ENCODE measurements at places on chromosomes 2 and 18.

- no peak for DNase-seq
These were observed 9.2 kb downstream of the HTRA2 start for GRCh38 chr2:74538881-74539339.

GRCh38 chr2:164808776-164809175 is 32.8 kb downstream of the COBLL1 start:
- no peak for DNase-seq

DNA sequence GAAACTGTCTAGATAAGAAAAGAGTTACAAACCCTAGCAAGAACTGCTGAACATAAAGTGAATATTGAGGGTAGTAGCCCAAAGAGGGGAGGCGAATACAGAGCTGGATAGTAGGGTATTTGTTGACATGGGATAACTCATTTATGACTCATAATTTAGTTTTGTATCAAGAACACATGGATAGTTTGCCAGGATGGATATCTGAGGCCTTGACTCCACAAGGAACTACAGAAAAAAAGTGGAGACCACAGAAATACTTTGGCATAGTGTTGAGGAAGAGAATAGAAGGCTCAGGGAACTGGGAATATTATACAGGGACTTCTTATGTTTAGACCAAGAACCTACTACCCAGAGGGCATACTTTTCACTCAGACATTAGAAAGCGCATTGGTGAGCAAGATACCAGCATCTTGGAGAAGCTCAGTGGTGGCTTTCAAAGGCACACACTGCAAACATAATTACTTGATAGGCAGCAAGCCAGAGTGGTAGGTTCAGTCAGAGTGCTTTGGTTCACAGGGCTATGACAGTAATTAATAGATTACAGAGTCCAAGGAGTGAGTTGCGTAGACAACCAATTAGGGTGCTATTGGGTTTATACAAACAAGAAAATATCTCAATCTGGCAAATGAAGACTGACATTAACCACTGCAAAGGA is 51.9 kb upstream of the ZBTB7C start:
- no peak for DNase-seq

- no peak for DNase-seq
These were observed 20.4 kb upstream of the L3MBTL4 start for GRCh38 chr18:6434987-6435709.

GRCh38 chr2:191565120-191565519 is 112.8 kb upstream of the NABP1 start:
- DNase-seq = no peak

- no peak for DNase-seq
These were observed 51.8 kb upstream of the PMAIP1 start for GRCh38 chr18:59848002-59848401.

- no peak for DNase-seq
These were observed 109.7 kb upstream of the CNTNAP5 start for GRCh38 chr2:123915380-123915779.

- no peak for DNase-seq
These were observed 161.8 kb downstream of the CELF4 start for GRCh38 chr18:37403788-37404187.

DNA sequence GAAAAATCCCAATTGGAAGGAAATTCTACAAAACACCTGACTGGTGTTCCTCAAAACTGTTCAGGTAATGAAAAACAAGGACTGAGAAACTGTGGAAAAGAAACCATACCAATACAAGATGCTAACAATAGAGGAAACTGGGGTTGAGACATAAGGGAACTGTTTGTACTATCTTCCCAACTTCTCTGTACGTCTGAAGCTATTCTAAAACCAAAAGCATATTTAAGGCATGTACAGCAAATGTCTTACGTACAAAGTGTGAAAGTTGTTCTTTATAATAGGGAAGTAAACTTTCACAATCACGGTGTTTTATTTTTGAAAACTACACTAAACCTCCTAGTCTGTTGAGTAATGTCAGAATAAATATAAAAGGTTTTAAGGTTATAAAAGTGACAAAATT is 776.1 kb upstream of the RAB6C start:
- DNase-seq = no peak

GRCh38 chr2:46493971-46494250 is 14.5 kb downstream of the TMEM247 start:
- DNase-seq = no peak

DNA sequence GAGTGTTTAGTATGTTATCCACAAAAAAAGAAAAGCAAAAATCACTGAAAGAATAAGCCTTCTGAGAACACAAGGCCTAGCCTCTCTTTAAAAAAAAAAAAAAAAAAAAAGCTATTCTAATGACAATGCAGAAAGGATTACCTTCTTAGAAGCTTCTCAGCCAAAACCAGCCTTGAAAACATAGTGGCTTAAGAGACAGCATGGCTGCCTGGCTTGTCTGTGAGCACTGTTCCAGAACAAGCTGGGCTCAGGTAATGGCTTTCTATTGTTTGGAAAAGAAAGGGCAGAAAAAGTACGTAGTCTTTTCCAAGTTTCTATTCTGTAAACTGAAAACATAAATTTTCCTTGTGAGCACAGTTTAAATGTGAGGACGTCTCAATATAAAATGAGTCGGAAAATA is 119.5 kb downstream of the MAP3K20 start:
- no peak for DNase-seq

GRCh38 chr18:74500372-74500771 is 4.2 kb downstream of the CNDP2 start:
- DNase-seq = no peak

DNA sequence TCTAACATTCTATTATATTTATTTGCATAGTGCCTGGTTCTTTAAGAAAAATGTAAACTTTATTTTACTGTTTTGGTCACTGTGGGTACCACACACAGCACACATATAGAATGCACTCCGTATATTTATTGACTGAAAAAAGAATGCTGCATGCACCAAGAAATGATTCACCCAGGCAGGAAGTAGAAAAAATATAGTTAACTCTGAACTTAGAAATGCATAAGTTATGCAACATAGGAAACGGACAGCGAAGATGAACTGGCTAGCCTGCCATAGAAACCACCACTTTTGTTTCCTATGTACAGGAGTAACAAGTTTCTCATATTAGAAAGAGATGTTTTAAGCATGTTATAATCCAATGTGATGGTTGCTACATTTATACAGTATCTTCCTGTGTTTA is 635.8 kb downstream of the DSC3 start:
- no peak for DNase-seq

DNA sequence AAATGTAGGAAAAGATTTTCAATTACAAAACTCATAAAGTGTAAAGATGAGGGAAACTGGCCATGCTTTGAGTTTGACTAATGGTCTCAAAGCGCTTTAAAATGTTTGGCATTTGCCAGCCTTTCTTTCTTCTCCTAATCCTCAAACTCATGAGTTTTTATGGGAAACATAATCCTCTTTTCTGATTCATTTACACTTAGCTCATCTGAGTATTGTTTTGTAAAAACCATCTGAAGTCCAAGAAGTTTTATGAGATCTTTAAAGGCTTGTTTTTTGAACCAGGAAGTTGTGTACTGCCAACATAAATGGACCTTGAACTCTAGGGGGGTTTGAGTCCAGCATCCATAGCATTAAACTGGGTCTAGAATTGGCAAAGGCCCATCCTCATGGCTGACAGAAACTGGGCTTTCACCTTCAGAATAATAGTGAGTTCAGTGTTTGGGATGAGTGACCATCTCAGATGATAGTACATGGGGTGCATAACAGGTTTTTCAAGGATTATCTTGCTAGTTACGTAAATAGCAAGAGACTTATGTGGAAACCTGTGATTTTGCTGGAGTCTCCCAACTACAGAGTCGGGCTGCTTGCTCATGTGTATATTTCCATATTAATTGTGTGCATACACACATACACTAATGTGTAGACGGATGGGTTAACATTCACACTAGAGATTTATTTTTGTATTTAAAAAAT is 3.8 kb upstream of the LTBP1 start:
- no peak for DNase-seq

GRCh38 chr18:3491981-3492555 is 42.1 kb downstream of the TGIF1 start:
- DNase-seq = no peak

GRCh38 chr2:64327510-64328414 is 126.2 kb upstream of the LGALSL start:
- DNase-seq = peak; percentile 37

GRCh38 chr2:84539729-84540128 is 23.4 kb downstream of the DNAH6 start:
- no peak for DNase-seq

GRCh38 chr2:217930761-217931563 is 71.8 kb downstream of the TNS1 start:
- no peak for DNase-seq

DNA sequence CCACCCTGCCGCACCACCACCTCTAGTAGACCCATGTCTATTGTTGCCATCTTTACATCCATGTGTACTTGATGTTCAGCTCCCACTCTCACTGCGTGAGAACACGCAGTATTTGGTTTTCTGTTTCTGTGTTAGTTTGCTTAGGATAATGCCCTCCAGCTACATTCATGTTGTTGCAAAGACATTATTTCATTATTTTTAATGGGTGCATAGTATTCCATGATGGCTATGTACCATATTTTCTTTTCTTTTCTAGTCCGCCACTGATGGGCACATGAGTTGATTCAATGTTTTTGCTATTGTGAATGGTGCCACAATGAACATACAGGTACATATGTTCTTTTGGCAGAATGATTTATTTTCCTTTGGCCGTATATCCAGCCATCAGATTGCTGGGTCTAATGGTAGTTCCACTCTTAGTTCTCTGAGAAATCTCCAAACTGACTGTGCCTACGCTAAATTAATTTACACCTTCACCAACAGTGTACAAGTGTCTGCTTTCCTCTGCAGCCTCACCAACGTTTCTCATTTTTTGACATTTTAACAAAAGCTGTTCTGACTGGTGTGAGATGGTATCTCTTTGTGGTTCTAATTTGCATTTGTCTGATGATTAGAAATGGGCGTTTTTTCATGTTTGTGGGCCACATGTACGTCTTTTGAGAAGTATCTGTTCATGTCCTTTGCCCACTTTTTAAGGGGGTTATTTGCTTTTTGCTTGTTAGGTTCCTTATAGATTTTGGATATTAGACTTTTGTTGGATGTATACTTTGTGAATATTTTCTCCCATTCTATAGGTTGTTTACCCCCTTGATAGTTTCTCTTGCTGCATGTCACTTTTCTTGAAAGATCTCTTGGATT is 10.5 kb upstream of the ZNF513 start:
- no peak for DNase-seq

- DNase-seq = no peak
These were observed 3.7 kb downstream of the NFATC1 start for GRCh38 chr18:79399275-79400081.

GRCh38 chr2:15169326-15170069 is 391.6 kb downstream of the NBAS start:
- no peak for DNase-seq

DNA sequence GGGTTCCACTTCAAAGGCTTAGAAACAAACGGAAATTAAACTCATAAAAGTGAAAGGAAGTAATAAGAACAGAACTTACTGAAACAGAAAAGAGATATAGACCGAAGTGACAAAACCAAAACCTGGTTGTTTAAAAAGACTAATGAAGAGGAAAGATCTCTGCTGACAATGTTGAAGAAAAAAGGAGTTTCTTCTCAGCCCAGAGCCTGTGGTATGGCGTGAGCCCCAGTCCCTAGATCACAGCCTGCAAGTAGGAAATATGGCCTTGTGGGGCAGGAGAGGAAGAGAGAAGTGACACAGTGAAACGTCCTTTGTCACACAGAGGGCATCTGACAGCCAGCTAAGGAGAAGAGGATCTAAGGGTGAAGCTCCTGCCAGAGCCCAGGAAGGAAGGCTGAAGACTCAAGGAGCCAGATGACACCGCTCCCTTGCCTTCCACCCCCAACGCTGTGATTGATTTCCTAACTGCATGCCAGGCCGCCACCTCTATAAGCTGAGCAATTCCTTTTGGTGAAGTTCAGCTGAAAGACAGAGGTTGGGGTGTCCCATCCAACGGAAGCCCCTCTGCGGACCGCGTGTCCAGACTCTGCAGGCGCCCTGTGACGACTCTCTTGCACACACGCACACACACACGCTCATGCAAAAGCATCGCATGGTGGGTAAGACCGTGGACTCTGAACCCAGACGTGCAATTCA is 141.1 kb downstream of the HDAC4 start:
- no peak for DNase-seq

DNA sequence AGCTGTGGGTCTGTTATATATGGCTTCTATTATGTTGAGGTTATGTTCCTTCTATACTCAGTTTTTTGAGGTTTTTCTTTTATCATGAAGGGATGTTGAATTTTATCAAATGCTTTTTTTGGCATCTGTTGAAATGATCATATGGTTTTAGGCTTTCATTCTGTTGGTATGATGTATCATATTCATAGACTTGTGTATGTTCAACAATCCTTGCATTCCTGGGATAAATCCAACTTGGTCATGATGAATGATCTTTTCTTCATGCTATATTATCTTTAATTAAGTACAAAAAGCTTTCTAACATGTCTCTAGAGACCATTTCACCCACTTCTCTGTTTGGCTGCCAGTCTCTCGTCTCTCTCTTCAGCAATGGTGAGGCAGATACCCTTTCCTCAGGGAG is 54.2 kb downstream of the MDH1 start:
- DNase-seq = no peak

GRCh38 chr2:177239932-177240630 is 24.4 kb downstream of the NFE2L2 start:
- DNase-seq = no peak

- no peak for DNase-seq
These were observed 83.5 kb downstream of the NCKAP1 start for GRCh38 chr2:182954789-182955188.

GRCh38 chr18:9612215-9612830 is 2.0 kb downstream of the PPP4R1 start:
- DNase-seq = no peak

GRCh38 chr2:139835101-139835500 is 1054.9 kb upstream of the NXPH2 start:
- DNase-seq = no peak

GRCh38 chr2:25794544-25795276 is 83.6 kb downstream of the ASXL2 start:
- no peak for DNase-seq

DNA sequence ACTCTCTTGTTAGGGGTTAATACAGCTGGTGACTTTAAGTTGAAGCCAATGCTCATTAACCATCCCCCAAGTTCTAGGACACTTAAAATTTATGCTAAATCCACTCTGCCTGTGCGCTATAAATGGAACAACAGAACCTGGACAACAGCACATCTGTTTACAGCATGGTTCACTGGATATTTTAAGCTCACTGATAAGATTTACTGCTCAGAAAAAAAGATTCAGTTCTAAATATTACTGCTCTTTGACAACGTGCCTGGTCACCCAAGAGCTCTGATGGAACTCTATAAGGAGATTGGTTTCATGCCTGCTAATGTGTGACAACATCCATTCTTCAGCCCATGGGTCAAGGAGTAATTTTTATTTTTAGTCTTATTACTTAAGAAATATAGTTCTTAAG is 27.5 kb downstream of the RNF103 start:
- no peak for DNase-seq

- DNase-seq = no peak
These were observed 512.7 kb downstream of the CMPK2 start for GRCh38 chr2:6352906-6353515.

- no peak for DNase-seq
These were observed 103.9 kb upstream of the COL3A1 start for GRCh38 chr2:188870289-188870688.

- no peak for DNase-seq
These were observed 327.6 kb downstream of the TDRD15 start for GRCh38 chr2:21451403-21451802.
